ENCODE measurements at places on chromosomes 1 and 21.

DNA sequence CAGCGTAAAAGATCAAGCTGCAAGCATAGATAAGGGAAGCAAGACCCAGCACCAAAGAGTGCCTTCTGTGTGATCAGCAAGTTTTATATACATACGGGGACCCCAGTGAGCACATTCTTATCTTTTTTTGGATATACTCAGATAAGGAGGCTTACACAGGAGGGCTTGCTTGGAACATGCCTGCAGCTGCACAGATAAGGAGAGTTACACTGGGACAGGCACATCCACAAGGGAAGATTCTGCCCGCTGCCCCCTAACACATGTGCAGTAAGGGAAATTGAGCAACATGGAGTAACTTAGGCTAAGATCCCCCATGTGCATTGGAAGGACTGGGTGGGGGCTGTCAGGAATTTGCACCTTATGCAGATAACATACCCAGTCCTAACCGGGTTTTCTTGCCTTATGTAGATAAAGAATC, 1334.8 kb downstream of the MRPL39 start:
- DNase-seq, result no peak

- DNase-seq, result no peak
These were observed 9.2 kb downstream of the CASZ1 start for GRCh38 chr1:10787286-10787685.

GRCh38 chr1:190365283-190365682, 112.4 kb downstream of the BRINP3 start:
- no peak for DNase-seq

DNA sequence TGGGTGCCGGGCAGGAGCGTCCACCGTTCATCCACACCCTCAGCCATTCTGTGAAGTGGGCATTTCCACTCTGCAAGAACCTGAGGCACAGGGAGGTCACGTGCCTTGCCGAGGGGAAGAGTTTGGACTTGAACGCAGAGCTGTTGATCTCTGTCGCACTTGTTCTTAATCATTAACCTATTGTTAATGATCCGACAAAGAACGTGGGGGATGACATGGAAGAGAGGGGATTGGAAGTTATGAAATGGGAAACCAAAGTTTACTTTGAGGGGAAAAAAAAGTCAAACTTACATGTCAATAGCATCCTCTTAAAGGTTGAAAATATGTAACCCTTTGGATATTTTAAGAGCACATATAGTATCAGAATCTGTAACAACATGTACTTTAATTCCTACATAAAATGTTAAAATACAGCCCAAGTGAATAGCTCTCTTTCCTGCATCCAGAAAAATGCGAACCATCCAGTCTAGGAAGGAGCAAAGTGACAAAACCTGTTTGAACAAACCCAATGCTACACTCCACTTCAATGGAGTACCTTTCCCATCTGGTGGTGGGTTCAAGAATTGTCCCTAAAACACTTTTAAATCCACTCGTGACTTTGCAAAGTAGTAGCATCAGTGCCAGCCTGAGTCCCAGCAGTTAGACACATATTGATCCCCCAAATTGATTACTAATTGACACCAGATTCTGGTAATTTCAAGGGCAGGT, 75.5 kb downstream of the SETD4 start:
- DNase-seq, result no peak

GRCh38 chr1:18200136-18200717, 92.6 kb downstream of the IGSF21 start:
- DNase-seq, result no peak

Measured in NCI-H1930 (cell line).